Muscle of leg (tissue), 16 donors: ENCODE measurements at places on chromosomes 5 and 9. TPM values are rescaled to one million over a fixed set of nuclear protein-coding genes. Genes with fewer than 3 reads are reported as not detected.

The NME5 gene
- 0.44 TPM for total RNA-seq

The MEIKIN gene
- total RNA-seq: not detected

The BARHL1 gene
- not detected for total RNA-seq

The IFNK gene
- not detected for total RNA-seq

The TMC1 gene
- total RNA-seq: 0.49 TPM

The CKMT2 gene
- total RNA-seq: 91.3 TPM

The PLPPR1 gene
- total RNA-seq: 2.3 TPM

The ANKRD20A1 gene
- total RNA-seq: 0.44 TPM

The OTP gene
- total RNA-seq: not detected

The ALDH1B1 gene
- 15.7 TPM for total RNA-seq

The RNF145 gene
- total RNA-seq: 23.0 TPM

The FBLL1 gene
- total RNA-seq: 0.62 TPM

The SIT1 gene
- total RNA-seq: 0.09 TPM

The PCDHB2 gene
- total RNA-seq: 3.2 TPM

The CDH6 gene
- 8.0 TPM for total RNA-seq

The DOK3 gene
- 2.7 TPM for total RNA-seq

The SPATA31C1 gene
- 0.04 TPM for total RNA-seq

DNA sequence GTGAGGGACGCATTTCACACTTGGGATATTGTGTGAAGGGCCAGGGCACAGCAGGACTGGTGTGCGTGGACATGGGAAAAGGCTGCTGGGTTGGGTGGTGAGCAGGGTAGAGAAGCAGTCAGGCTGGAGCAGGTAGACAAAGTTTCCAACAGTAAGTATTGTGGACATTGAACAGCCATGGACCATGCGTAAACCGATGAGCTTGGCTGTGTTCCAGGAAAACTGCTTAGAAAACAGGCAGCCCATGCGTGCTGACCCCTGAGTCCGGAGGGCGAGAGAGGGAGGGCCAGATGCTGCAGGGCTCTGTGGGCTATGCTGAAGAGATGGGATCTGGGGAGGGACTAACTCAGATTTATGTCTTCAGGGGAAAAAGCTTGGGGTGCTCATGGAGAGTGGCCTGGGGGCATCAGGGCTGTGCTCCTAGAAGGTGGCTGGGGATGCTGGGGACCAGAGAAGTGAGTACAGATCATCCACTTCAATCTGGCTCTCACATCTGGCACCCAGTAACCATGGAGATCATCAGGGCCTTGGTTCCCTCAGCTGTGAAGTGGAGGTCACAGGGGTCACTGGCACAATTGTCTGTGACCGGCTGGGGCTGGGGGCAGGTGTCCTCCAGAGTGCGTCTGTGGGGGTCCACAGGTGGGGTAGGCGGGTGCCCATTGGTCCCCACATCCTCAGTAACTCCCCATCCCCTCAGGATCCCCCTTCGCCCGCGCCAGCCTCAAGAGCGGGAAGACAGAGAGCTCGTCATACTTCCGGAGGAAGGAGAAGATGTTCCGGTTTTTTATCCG lies 93.3 kb downstream of the CACNA1B start:
- DNase-seq: peak; percentile 6

- no peak for DNase-seq
These were observed at the start of gene CA9 for GRCh38 chr9:35673132-35674024. Gene CA9, plus strand, starts transcription at chr9:35673928. Its CDS starts 32 bp downstream, at chr9:35673960.

GRCh38 chr5:18119156-18119785 lies 485.0 kb downstream of the TAF11L14 start:
- no peak for DNase-seq

- DNase-seq: peak; percentile 39
These were observed 14.2 kb upstream of the KIF27 start for GRCh38 chr9:83935276-83935935.

- peak; percentile 73 for DNase-seq
These were observed 38.2 kb downstream of the CPEB4 start for GRCh38 chr5:173926359-173926758.

- no peak for DNase-seq
These were observed 50.2 kb upstream of the NR3C1 start for GRCh38 chr5:143453720-143454119.

DNA sequence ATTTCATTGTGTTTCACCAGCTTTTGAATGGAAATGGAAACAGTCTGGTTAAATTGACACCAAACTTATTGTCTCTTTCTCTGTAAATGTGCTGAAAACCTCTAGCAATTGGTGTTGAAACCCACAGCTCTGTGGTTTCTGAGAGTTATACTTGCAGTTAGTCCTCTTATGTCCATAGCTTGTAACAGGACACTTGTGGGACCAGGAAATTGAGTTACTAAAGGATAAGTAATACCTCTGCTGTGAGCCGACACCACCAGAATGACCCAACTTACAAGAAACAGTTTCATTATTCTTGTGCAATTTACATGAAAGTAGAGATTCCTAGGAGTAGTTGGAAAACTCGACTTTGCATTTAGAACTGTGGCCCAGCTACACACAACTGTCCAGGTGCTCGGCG lies 191.5 kb downstream of the CFAP90 start:
- DNase-seq: no peak

DNA sequence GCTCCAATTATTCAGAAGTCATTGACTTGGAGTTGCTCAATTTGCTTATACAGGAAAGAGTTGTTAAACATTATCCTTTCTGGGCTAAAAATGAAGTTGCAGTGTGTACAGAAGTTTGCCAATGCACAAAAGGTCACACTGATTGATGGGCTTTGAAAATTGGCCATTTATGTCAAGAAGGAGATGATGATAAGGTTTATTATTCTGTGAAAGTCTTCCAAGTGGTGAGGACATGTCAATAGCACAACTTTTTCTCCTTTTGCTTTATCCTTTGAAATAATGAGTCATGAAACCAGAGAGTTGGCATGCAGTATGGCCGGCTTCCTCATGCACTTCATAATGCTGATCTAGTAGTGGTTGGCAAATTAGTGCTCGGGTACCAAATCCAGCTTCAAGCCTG lies 848.5 kb upstream of the WWC1 start:
- no peak for DNase-seq

GRCh38 chr5:134547066-134547465 lies 21.6 kb downstream of the JADE2 start:
- DNase-seq: peak; percentile 33

- no peak for DNase-seq
These were observed 64.6 kb downstream of the EHMT1 start for GRCh38 chr9:137683262-137683864.

GRCh38 chr5:160923936-160924710 lies 72.1 kb upstream of the ATP10B start:
- no peak for DNase-seq

DNA sequence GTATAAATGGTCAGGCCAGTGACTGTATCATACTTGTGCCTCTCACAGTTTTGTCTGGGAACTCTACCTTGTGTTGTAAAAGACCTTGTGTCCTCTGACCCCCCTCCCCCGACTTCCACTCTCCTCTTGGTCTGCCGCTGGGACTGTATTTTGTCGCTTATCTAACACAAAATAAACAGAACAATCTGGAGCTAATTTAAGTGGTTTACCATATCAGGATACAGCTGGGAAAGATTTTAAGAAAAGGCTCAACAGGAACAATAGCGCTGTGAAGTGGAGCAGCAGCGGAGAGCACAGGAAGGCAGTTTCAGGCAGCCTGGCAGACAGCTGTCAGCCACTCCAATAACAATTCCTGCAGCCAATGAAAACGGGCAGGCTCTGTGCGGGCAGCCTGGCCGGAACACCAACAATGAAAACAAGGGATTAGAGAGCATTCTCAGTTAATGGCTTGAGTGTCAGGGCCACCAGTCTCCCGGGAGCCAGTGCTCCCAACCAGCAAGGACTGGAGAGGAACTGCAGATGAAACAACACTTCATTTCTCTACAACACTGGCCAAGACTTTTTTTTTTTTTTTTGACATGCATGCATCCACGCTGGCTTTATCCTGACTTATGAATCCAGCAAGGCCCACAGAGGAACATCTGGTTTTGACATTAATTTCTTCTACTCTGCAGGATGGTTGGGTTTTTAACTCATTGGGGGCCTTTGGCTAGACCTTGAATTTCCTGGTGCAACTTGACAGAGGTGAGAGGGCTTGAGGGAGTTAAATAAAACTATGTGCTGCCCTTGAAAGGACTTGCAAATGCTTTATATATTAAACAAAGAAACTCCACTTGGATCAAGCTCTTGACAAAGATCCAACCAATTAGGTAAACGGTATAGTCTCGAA lies 76.7 kb downstream of the ARSB start:
- peak; percentile 99 for DNase-seq

DNA sequence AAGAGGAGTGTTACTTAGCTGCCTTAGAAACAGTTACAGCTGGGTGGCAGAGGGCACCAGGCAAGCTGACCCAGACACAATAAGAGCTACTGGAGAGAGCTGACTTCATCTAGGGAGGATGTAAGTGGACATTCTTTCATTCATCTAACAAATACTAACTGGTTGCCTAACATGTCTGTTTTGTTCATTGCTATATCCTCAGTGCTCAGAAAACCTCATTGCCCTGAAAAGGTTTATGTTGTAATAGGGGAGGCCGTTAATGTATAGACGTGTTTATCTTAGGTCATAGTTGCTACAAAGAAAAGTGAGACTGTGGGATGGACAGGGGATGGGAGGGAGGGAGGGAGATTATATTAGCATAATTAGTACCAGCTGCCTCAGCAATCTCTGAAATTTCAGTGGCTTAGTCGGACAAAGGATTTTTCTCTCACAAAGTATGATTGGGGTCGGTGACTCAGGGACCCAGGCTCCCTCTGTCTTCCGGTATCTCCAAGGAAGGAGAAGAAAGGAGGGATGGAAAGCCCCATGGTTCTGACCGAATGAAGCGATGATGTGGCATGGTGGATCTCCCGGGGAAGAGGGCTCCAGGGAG lies 2.6 kb upstream of the SNX18 start:
- DNase-seq: no peak

DNA sequence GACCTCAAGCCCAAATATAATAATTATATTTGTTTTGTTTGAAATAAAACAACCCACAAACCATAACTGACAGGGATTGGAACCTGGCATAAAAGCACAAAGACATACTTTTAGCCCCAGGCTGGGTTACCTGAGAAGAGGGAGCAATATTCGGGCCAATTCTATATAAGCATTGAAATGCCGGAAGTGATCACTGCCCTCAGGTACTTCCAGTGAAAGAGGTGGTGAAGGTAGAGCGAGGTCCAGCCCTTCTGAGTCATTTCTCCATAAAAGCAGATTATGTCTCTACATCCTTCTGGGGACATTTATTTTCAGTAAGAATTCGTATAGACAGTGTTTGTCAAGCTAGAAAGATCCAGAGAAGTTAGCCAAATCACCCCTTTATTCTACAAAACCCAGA lies 59.6 kb downstream of the GCNT4 start:
- no peak for DNase-seq

DNA sequence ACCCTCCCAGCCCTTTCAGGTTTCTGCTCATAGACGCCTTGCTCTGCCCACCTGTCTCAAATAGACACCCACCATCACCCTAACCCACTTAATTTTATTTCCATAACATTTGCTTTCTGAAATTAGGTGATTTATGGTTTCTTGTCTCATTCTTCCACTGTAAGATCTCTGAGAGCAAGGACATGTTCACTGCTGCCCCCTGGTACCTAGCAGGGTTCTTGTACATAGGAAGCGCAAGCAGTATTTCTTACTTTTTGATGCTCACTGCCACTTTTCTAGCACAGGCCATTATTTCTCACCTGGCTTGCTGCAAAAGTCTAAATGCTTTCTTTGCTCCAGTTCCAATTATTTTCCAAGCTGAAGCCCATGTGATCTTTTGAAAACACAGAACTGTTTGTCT lies 16.8 kb downstream of the C9orf57 start:
- no peak for DNase-seq

- DNase-seq: peak; percentile 51
These were observed 1.7 kb upstream of the PTPN3 start for GRCh38 chr9:109499631-109500410.

- no peak for DNase-seq
These were observed 224.4 kb downstream of the TENT4A start for GRCh38 chr5:6937677-6938076.

- DNase-seq: peak; percentile 17
These were observed 4.2 kb upstream of the NINJ1 start for GRCh38 chr9:93138171-93138764.

- peak; percentile 61 for DNase-seq
These were observed 64.3 kb upstream of the PCA3 start for GRCh38 chr9:76699971-76700370.

- DNase-seq: no peak
These were observed 599 bp downstream of the LYRM7 start for GRCh38 chr5:131171276-131171810.

- no peak for DNase-seq
These were observed 231.1 kb downstream of the MLLT3 start for GRCh38 chr9:20391208-20391607.

- DNase-seq: no peak
These were observed 87.9 kb upstream of the POU5F2 start for GRCh38 chr5:93829346-93829745.

DNA sequence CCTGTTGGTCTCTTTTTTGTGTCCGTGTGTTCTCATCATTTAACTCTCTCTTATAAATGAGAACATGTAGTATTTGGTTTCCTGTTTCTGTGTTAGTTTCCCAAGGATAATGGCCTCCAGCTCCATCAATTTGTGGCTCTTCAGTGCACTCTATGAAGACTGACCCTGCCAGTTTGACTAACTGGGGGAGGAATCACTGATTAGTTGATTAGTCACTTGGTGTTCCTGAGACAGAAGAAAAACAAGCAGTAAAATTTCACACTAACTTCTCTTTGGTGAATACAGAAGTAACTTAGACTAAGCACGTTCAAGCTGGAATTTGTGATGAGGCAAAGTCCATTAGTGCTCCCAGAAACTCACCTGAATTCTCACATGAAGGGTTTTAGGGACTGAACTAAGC lies 495.8 kb upstream of the RORB start:
- no peak for DNase-seq

GRCh38 chr9:17987189-17987588 lies 408.3 kb downstream of the SH3GL2 start:
- no peak for DNase-seq

DNA sequence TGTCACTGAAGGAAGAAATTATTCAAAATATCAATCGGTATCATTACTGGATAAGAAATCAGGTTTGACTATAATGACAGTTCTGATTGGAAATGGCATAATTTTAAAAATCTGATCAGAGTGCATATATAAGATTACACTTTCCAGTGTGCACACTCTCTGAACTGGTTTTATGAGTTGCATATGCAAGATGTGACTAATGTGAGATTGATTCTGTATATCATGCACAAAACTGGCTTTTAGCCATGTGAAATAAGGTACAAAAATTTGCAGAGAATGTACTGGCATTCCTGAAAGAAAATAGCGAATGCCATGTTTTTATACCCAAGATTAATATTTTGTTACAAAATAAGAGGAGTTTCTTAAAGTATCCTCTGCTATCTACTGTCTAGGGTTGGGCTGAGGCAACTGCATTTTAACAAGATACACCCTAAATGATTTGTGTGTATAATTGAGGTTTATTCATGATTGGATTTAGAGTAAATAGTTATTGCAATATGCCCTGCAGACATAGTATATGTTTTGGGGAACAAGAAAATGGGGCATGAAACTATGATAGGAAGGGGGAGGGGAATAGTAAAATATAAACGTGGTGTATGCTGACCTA lies 70.7 kb downstream of the LNPEP start:
- DNase-seq: no peak
